ENCODE measurements at places on chromosomes 3 and 15.

- no peak for DNase-seq
These were observed 470.9 kb downstream of the LPP start for GRCh38 chr3:188624828-188625227.

DNA sequence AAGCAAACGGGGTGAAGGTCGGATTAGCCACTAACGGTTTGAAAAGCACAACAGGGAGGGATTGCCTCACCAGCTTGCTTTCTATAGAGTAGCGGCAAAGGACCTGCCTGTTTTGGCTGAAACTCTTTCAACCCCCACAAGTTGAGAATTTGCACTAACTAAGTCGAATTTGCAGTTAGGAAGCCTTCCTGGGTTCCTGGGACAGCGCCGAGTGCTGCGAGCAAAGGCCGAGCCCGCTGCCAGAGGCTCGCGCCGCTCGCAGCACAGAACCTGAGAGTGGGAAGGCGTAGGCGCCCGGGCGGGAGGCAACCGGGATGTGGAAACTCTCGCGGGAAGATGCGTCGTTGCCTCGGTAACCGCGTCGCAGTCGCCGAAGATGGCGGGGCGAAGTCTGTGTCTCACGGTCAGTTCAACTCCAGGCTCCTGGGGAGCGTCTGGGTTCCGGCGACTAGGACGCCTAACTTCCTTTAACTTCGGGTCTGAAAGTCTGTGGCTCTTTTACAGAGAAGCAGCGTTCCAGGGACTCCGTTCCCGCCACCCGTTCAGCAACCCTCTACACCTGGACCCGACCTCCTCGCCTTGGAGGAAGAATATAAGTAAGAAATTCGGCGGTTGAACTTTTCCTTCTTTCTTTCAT is at the start of gene TEX9:
Gene TEX9 (plus strand): TSS at position 352 of the 637 bp plus-strand sequence. CDS start 25 bp downstream, at position 377.
- peak; percentile 80 for DNase-seq

DNA sequence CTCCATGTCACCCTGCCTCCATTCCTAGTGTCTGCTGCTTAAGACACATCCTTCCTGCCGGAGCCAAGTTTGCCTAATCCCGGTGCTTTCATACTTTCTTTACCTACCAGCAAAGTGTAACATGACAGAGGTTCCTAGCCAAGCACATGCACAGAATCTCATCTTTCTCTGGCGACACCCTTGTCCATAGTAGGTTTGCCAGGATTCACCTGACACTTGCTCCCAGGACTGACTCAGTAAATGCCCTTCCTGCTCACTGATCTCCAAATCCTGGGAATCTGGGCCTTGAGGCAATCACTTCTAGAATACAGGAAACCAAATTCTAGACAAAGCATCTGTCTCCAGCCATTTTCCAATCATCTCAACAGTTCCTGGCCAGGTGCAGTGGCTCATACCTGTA is 10.2 kb upstream of the NR2E3 start:
- no peak for DNase-seq

DNA sequence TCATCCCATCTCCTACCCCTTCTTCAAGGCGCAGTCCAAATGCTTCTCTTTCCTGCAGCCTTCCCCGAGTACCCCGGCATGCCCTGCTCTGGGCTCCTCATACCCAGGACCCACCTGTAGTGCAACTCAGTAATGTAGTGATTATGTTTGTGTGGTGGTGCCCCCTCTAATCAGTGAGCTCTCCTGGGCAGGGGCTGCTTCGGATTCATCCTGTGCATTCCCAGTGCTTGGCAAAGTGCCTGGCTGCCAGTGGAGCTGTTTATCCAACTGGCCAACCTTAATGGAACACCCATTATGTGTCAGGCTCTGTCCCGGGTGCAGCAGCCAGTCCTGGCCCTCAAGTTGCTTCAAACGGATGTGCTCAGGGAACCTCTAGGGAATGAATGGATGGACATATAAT is 174.4 kb upstream of the LINGO1 start:
- DNase-seq: no peak

DNA sequence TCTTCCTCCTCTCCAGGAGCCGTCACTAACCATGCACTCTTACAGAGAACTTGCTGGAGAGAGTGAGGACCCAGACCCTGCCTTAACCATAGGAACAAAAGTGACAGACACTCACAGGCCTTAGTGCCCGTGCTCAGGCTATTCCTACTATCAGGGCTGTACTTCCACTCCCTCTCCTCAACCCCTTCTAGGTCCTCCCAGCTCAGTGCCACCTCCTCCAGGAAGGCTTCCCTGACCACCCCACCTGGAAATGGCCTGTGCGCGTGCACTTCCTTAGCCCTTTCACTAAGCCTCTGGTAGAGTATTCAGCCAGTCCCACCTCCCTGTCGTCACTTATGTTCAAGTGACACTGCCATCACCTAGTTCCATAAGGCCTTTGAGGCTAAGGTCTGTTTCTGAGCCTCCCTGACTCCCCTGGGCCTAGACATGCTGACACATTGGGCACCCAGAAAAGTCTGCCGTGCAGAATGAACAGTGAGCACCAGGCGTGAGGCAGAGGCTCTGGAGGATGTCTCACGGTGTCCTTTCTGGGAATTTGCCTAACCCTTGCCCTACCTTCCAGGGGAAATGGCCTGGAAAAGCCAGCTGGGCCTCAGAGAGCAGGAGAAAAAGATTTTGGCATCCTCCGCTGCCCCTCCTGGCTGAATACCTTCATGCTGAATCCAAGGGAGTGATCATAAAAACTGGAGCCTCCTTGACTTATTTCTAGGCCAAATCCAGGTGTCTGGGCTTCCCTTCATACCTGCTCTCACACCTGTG is 108.6 kb upstream of the SMAD3 start:
- DNase-seq: no peak

GRCh38 chr3:161291191-161291901 is 70.2 kb downstream of the NMD3 start:
- no peak for DNase-seq

GRCh38 chr3:197460002-197460401 is 95.8 kb downstream of the BDH1 start:
- DNase-seq: peak; percentile 22

GRCh38 chr15:90414408-90415028 is 26.5 kb downstream of the IQGAP1 start:
- DNase-seq: no peak
